ENCODE measurements at places on chromosomes 3 and 15.

DNA sequence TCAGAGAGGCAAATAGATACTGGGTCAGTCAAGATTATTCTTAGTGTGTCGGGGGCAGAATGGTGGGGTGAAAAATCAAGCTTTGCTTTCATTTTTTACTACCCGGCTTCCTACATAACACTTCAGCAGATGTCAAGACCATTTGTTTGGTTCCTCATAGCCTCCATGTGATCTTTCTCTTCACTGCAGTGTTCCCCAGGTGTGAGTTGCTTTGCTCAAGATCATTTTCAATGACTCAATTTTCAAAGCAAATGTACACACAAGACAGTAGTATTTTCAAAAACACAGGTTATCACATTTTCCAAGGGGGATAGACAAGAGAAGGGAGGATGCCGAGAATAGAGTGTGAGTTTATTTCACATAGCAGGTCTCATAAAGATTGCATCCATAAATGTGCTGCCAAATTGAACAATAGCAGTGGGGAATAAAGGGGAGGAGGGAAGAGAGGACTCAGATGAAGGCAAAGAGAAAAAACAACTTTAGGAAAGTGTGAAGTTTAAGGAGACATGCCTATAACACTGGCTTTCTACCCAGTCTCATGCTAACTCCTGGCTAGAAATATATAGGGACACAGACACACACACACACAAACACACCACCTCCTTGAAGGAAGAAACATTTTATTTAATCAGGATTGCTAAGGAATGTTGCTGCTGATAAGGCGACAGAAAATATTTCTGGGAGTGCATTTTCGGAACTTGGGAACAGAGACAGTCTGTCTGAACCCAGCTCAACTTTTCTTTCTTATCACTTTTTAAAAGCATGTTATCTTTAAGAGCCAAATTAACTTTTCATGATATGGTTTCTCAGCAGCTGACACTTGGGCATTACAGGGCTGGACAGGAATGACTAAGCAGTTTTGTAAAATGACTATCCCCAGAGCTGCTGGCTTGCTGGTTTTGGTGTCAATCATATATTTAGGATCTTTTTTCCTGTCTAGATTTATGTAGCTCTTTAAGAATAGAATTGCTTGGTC, 402.4 kb downstream of the RBMS3 start:
- DNase-seq = no peak

GRCh38 chr3:65833761-65834505, 204.8 kb downstream of the MAGI1 start:
- no peak for DNase-seq

DNA sequence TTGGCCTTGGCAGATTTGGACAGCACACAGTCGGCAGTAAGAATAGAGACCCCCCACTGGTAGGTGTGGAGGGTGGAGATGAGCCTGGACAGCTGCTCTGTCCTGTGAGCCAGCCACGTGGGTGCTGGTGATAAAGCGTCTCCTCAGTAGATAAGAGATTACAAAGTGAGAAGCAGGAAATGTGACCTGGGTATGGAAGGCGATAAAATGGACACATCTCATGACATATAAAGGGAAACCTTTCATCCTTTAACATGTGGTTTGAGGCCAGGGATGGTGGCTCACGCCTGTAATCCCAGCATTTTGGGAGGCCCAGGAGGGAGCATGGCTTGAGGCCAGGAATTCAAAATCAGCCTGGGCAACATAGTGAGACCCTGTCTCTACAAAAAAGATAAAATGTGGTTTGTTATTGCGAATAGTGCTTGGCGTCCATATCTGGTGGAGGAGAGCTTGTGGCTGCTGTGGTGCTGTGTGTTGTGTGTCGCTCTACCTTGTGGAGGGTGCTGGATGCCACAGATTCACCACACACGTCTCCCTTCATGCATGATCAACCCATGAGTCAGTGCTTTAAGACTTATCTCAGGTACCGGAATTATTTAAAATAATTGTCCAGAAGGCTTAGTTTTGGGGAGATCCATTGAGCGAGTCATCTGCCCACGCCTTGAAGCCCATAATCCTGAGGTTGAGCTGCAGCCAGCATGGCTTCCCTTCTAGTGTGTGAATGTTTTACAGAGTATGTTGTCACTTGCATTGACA, 157.0 kb downstream of the GABRG3 start:
- DNase-seq = no peak

- DNase-seq = no peak
Observed at GRCh38 chr15:36370731-36371112, 208.7 kb upstream of the CDIN1 start.

DNA sequence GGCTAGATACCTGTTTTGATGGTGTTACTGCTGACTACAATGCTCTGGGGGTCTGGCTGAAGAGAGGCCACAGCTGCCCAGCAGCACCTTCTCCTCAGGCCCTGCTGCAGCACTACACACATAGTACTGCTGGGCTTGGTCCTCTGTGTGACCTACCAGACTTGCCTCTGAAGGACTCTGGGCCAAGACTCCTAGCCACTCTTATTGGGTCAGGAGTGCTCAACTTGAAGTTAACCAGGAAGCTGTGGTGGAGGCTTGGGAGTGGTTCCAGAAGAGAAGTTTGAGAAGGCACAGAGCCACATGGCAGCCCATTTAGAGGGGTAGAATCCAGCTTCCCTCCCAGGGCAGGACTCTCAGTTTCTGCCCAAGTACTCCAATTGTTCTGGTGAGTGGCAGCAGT, 16.6 kb downstream of the ELP6 start:
- DNase-seq = no peak

- no peak for DNase-seq
Observed at GRCh38 chr15:43433165-43433564, 59.8 kb downstream of the TP53BP1 start.

DNA sequence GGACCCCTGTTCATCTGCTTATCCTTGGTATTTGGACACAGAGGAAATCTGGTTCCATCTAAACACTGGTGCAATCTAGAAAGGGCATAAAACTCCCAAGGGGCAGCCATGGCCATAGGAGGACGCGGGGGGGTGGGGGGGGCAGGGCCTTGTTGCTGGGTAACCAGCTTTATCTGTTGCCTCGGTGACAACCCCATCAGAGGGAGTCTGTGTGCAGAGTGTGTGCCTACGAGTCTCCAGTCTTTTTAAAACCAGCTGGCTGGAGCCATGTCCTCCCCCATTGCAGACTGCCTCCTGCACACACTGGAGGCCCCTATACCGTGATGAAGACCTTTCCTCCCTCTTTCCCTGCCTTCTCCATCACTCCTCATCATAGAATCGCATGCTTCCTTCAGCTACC, 26.4 kb upstream of the CORO2B start:
- DNase-seq = no peak

DNA sequence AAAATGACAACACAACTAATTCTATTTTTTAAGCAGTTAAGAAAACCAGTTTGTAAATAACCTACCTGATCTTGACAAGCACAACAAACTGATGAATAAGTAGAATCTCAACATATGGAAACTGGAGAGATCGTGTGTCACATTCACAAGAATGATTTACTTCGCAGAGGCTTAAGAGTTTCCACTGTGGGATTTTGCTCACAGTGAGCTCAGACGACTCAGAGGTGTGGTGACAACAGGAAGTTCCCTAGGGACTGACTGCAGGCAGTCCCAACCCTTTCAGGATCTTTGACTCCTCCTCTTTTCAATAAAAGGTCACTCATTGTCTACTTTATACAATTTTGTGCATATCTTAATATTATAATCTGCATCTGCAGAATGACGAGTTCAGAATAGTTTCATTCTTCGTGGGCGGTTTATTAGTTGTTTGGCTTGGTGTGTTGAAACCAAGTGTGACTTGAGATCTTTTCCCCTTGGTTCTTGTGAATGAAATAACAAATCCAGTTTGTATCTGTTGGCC, at the start of gene LIPH:
Gene LIPH, minus strand, starts transcription at position 231 of the 520 bp plus-strand sequence. Its CDS starts 117 bp downstream, at position 114.
- DNase-seq = no peak

DNA sequence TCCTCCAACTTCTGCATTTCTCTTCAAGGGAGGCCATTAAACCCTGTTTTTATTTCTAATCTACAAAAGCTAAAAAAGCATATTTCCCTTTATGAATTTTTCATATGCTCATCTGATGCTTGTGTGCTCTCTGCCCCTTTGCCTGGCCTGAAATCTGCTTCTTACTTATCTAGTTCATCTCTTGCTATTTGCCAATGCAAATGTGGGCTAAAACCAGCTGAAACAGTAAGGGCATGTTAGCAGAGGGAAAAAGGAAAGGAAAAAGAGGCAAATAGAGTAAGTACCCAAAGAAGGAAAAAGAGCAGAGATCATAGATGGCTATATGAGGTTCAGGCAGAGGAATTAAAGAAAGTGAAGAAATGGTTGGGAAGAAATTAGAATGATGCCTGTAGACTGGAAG, 185.2 kb downstream of the CNTN4 start:
- no peak for DNase-seq

GRCh38 chr3:109994853-109995252, 657.5 kb upstream of the DPPA4 start:
- no peak for DNase-seq

- DNase-seq = no peak
Observed at GRCh38 chr3:70421506-70421905, 109.1 kb upstream of the MDFIC2 start.

GRCh38 chr3:44939581-44940036, 36.4 kb downstream of the ZDHHC3 start:
- DNase-seq = no peak

DNA sequence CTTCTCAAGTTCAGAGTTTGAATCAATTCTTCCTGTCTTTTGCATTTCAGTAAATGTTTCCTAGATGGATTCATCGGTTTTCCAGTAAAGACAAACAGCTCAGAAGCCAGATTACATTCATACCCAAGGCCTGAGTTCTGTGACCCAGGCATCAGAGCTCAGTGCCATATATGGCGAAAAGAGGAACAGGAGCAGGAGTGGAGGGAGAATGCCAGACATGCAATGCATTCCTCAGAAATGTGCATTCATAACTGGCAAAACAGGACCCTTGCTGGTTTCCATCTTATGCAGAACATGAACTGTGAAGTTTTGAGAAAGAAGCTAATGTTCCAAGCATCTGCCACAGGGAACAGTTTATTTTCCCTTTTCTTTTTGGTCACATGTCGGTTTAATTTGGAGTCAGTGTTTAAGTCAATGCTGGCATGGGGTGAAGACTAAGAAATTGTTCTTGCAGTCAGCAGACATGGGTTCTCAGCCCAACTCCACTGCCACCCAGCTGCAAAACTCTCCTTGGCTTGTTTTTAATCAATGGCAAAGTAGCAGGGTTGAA, 116.5 kb downstream of the LPP start:
- DNase-seq = no peak

DNA sequence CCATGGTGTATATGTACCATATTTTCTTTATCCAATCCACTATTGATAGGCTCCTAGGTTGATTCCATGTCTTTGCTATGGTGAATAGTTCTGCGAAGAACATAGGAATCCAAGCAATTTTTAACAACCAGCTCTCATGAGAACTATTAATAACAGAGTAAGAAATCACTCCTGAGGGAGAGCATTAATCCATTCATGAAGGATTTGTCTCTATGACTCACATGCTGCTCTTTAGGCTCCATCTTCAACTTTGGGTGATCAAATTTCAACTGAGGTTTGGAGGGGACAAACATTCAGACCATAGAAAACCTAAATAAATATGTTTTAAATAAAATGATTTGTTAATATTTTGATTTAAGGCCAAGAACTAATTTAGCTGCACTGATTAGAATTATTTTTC, 147.4 kb downstream of the NSUN3 start:
- no peak for DNase-seq

- DNase-seq = no peak
Observed at GRCh38 chr3:126083511-126083912, 412 bp downstream of the SLC41A3 start.

GRCh38 chr15:88035381-88035780, 221.2 kb downstream of the NTRK3 start:
- DNase-seq = no peak

GRCh38 chr3:123066896-123067688, at the start of gene PDIA5:
Gene PDIA5, plus strand, starts transcription at chr3:123067025. Its CDS starts 140 bp downstream, at chr3:123067165.
- no peak for DNase-seq

DNA sequence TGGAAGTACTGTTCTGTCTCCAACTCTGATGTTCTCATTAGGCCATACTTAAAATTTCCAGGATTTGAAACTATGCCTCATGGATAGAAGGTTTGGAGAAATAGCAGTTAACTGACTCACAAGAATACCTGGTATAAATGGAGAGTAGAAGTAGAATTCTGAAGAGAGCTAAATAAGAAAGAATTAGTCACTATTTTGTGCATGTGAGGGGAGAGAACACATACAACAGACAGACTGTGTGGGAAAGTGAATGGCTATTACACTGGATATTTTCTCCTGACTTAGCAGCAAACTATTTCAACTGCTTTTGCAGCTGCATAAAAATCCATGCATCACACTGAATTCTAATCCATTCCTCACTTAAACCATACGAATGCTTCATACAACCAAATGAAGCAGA, 71.3 kb downstream of the C3orf70 start:
- no peak for DNase-seq

Data from stimulated activated CD8-positive, alpha-beta memory T cell treated with anti-CD3 and anti-CD28 coated beads, Interleukin-2, amount 100 ng/mL, for 1 hour (primary cell).